ENCODE measurements at places on chromosomes 4 and X. TPM values are rescaled to one million over a fixed set of nuclear protein-coding genes. Genes with fewer than 3 reads are reported as not detected.

The F8 gene
- total RNA-seq: 1.9 TPM

- no peak for DNase-seq
Observed at GRCh38 chrX:26851981-26852380, 611.2 kb downstream of the PPP4R3C start.

GRCh38 chr4:6498511-6499237, 26.3 kb upstream of the PPP2R2C start:
- DNase-seq: no peak

The PAGE2 gene
- 9.3 TPM for total RNA-seq

GRCh38 chr4:113375964-113376666, 326.7 kb downstream of the ANK2 start:
- DNase-seq: no peak

DNA sequence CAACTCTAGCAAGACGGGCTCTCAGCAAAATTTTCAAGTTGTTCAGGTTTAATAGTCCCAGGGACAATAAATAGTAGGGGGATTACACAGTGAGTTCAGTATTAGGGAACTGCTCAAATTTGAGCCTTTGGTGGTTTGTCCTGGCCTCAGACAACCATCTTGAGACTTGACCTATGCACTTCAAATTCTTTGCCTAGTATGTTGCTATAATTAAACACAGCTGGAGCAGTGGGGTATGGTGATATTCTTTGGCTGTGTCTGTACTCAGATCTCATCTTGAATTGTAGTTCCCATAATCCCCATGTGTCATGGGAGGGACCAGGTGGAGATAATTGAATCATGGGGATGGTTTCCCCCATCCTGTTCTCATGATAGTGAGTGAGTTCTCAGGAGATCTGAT, 43.3 kb upstream of the TEX13A start:
- no peak for DNase-seq

- DNase-seq: no peak
Observed at GRCh38 chr4:59535541-59535940, 1664.6 kb upstream of the ADGRL3 start.

- no peak for DNase-seq
Observed at GRCh38 chr4:21722157-21722839, 226.3 kb downstream of the KCNIP4 start.

DNA sequence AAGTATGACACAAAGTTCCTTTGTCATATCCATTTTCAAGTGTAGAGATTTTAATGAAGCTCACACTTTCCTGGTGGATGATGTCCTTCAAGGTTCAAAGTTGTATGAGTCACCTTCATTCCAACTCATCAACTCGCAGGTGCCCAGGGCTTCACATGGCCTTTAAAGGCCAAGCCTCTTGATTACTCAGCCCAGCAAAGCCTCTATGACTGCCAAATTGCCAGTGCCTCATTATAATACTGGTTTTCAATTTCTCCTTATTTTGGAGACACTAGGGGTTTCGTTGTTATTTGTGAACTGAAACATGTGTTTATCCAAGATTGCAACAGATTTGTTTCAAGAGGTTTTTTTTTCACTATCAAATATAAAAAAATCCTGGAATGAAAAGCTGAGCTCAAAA, 45.9 kb upstream of the PPP3CA start:
- DNase-seq: peak; percentile 84

DNA sequence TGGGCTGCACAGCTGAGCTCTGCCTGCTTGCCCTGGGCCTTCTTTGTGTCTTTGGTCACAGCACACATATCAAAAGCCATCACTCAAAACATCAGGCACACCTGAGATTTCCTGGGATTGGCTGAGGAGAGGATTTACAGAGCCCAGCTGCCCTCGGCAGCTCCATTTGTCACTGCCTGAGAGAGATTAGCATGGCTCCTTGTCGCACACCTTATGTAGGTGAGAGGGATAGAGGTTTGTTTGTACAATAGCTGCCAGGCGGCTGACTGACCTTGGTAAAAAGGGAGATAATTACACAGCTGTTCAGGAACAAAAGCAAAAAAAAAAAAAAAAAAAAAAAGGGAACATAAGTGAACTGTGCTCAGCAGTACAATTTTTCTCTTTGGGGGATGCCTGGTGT, 63.2 kb downstream of the MGST2 start:
- DNase-seq: no peak

DNA sequence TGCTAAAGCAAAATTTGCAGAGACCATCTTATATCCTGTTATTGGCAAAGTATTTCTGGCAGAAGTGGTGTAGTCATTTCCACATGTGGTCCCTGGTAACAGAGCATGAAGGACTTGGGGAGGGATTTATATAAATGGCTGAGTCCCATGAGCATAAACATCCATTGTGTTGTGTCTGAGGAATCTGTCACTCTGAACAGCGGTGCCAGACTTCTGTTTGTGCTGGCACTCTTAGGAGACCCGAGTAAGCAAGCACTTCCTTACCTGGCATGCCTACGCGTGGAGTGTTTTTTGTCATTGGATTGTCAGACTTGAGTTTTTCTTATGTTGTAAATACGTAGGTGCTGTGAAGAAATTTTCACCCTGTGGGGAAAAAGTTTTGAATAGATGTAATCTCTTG, 285.9 kb downstream of the ARHGAP10 start:
- DNase-seq: no peak

The SH3D19 gene
- 4.3 TPM for total RNA-seq

DNA sequence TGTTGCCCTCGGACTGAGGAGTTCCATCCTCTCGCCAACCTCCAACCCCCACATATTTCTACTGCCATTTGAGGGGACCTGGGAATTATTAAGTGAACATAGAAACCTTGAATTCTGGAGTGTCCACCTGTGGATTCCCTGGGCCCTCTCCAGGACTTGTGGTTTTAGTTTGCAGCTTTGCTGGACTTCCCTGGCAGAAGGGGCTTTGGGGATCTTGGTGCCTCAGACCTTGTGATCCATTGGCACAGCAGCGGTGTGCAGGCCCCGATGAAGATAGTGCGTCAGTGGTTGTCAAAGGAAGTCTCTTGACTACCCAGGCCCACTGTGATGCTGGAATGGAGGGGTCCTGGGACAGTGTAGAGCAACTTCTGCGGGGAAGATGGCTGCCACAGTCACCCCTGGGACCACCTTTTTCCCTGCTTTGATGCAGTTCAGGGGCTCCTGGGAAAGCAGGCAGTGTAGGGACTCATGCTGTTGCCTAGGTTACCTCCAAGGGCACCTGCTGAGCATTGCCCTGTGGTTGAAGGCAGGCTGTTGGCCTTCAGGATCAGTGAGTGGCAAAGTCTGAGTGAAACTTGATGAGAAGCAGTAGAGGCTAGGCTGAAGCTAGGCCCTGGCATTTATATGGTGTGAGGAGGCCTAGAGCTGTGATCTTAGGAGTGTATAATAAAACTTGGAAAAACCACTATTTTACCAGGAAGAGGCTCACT, 2.2 kb downstream of the SLC16A2 start:
- no peak for DNase-seq

- no peak for DNase-seq
Observed at GRCh38 chr4:168598191-168598590, 101.3 kb downstream of the PALLD start.

DNA sequence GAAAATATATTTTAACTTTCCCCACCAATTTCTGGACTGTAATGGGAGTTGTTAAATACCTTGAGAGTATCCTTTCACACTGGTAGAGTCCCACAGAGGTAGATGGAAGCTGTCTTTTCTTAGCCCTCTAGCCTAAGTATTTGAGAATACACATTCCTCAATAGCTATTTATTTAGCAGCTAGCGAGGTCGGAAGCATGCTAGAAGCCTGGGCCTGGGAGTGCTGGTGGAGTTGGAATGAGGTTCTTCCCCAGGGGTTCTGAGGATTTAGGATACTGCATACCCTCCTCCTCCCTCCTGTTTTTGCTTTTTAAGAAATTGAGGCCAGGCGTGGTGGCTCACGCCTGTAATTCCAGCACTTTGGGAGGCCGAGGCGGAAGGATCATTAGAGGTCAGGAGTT, 999 bp upstream of the KLHL15 start:
- DNase-seq: no peak

DNA sequence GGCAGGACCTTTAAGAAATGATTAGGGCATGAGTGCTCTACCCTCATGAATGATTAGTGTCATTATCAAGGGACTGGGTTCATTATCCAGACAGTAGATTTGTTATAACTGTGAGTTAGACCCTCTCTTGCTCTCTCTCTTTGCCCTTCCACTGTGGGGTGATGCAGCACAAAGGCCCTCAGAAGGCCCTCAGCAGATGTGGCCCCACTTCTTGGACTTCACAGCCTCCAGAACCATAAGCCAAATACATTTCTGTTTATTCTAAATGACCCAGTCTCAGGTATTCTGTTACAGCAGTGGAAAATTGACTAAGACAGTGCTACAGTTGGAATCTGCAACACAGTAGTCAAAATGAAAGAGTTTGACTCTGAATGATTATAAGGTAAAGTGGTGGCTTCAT, 17.2 kb upstream of the PDLIM5 start:
- DNase-seq: no peak

DNA sequence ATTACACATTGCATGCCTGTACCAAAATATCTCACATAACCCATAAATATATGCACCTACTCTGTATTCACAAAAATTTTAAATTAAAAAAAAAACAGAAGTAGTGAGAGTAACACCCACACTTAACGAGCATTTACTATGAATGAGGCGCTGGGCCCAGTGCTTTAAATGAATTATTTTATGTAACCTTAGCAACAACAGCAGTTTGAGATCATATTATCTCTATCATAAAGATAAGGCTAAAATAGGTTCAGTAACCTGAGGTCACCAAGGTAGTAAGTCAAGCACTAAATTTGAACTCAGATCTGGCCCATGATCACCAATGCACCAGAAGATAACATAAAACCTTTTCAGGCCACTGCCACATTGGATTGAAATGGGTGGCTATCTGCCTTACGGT, 5.3 kb upstream of the PROM1 start:
- DNase-seq: no peak

The HSD17B11 gene
- 96.4 TPM for total RNA-seq

DNA sequence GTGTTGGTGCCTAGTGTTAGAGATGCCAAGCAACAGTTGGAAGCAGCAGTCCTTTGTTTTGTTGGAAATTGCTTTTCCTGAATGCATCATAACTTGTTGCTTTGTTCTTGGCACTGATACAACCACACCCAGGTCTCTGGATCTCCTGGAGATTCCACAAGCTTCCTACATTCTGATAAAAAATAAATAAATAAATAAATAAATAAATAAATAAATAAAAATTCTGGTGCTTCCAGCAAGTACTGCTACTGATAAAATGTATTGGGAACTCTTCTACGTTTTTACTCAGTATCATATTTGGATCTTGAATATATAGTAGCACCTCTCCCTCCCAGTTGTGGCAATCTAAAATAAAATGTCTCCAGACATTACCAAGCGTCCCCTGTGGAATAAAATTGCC, 62.7 kb upstream of the GRID2 start:
- no peak for DNase-seq

DNA sequence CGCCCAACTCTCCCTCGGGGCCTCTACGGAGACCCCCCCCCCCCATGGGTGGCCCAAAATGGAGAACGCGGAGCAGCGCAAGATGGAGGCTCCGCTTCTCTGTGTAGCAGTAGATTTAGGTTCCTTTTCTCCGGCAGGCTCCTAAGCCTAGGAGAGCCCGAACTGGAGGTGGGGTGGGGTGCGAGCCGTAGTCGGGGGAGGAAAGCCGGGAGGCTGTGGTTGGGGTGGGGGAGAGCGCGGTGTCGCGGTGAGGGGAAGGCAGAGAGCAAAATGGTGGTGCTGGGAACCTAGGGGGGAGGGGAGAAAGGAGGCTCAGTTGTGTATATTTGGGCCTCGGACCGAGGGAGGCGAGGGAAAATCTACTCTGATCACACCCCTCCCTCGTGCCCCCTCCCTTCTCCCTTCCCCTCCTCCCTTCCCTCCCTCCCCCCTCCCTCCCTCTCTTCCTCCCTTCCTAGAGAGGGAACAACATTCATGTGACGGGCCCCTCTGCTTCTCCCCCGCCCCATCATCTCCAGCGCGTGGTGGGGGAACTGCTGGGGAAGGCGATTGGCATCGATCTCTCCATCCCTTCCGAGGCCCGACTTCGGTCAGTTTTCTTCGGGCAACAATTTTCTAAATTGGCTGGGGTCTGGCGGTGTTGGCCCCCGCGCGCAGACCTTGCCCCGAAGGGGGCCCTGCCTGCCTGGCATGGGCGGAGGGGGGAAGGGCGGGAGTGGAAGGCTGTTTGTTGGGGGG, at the start of gene STAG2:
Gene STAG2 (plus strand): TSS at position 439 of the 738 bp plus-strand sequence. CDS start 60,922 bp downstream, outside the sequence.
- peak; percentile 83 for DNase-seq

The AKAP4 gene
- not detected for total RNA-seq

GRCh38 chr4:54661686-54662085, 3.9 kb downstream of the KIT start:
- DNase-seq: peak; percentile 94

DNA sequence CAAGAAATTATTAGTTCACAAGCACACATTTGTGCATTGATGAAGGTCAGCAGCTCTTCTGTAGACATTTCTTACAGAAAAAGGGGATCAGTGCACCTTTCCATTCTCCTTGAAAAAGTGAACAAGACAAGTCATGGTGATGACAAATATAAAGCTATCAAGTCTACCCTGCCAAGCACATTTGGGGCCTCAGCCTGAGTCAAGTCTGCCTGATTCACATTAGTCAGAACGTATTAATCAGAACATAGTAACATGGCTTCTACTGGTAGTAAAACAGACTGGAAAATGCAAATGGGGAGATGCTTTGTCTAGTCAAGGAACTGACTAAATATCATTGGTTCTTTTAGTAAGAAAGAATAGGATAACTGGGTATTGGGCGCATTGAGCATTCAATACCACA, 2305.1 kb downstream of the PCDH7 start:
- no peak for DNase-seq

- peak; percentile 49 for DNase-seq
Observed at GRCh38 chr4:87007528-87008446, 73.0 kb downstream of the AFF1 start.

The NCAPG gene
- 82.1 TPM for total RNA-seq

GRCh38 chr4:159048166-159048886, 54.6 kb upstream of the RAPGEF2 start:
- peak; percentile 57 for DNase-seq

- DNase-seq: no peak
Observed at GRCh38 chr4:91838181-91838861, 465.4 kb upstream of the GRID2 start.

- DNase-seq: peak; percentile 8
Observed at GRCh38 chr4:126223784-126224407, 909.1 kb downstream of the FAT4 start.

The RASSF6 gene
- total RNA-seq: under 0.01 TPM

The CT45A3 gene
- not detected for total RNA-seq

All from RPMI7951 (cell line).